ENCODE measurements at places on chromosomes 3 and 15.

DNA sequence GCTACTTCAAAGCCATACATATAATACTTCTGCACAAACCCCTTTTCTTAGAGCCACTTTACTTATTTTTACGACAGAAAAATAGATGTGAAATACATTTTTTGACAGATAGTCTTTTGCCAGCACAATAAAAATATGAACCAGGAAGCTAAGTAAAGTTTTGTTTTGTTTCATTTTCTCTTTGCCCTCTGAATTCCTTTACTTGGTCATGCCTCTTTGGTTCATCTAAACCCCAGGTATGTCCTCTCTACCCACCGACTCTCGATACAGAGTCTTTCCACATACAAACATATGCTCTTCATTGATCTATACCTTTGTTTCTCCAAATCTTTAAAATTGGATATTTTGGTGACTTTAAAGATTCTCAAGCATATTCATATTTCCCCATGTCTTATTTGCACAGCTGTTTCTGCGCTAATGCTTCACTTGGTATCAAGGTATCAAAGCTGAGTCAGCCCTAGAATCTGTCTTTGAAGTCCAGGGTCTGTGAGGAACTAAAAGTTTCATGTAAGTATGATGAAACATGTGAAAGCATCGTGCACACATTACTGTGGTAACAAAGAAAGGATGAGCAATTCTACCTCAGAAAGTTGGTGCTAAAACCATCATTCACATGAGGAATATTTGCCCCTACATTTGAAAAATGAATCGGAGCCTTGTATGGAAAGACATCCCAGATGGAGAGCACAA is 845.4 kb downstream of the NAALADL2 start:
- no peak for DNase-seq

- DNase-seq, result no peak
Observed at GRCh38 chr15:87871258-87871681, 385.3 kb downstream of the NTRK3 start.

DNA sequence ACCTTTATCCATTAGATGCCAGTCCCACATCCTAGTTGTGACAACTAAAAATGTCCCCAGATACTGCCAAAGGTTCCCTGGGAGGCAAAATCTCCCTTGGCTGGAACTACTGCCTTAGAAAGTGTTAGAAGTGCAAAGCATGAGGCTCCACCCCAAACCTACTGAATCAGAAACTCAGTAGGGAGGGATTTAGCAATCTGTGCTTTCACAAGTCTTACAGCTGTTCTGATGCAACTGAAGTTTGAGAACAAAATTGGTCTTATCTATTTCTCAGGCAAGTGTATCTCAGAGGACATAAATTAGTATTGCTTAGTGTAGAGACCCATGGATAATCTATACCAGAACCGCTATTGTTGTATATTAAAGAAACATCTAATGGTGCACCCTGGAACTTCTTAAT is 70.2 kb downstream of the CLDN1 start:
- DNase-seq, result no peak

DNA sequence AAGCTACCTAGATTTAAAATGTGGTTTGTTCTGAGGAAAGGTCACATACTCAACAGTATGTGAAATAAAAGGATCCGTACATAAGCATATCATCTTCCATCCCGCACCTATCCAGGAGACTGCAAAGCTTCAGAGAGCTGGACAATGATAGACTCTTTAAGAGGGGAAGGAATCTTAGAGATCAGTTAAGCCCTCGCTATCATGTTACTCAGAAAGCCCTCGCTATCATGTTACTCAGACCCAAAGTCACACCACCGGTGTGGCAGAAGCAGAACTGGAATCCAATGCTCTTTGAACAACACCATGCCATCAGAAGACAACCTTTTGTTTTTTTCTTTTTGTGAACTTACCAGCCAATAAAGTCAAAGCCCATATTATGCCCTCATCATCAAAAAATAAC is 5.8 kb downstream of the ANO10 start:
- DNase-seq, result no peak

GRCh38 chr3:69012100-69012799 is 1.2 kb downstream of the EOGT start:
- no peak for DNase-seq

- no peak for DNase-seq
Observed at GRCh38 chr15:74122403-74123130, 7.8 kb upstream of the ISLR2 start.

- DNase-seq, result no peak
Observed at GRCh38 chr3:179454887-179455286, 3.6 kb upstream of the GNB4 start.

DNA sequence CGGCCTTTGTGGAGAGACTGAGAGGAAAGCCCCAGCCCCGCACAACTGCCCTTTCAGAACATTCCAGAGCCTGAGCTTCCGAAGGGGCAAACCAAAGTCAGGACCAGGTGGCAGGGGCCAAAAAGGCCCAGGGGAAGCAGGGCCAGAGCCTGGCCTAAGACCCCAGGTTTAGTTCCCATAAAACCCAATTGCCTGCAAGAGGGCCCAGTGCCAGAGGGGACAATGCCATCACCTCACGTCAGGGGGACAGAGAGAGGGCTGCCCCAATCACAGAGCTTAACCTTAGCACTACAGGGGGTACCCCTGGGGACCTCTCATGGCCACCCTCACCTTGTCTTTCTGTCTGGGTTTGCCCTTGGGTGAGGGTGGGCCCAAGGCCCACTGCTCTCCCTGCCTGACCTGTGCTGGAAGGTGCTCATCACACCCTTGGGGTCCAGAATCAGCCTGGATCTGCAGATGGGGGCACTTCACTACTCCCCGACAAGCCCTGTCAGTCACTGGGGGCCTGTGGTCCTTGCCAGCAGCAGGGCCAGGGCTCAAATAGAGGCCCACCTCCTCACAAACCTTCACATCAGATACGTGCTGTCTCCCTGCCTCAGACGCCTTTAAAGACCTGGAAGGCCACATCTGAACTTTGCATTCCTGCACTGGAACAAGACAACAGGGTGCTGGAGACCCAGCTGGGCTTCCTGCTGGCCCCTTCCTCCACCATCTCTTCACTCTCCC is 3.8 kb downstream of the CALML4 start:
- no peak for DNase-seq

GRCh38 chr3:56997675-56998074 is 62.8 kb upstream of the SPATA12 start:
- no peak for DNase-seq

DNA sequence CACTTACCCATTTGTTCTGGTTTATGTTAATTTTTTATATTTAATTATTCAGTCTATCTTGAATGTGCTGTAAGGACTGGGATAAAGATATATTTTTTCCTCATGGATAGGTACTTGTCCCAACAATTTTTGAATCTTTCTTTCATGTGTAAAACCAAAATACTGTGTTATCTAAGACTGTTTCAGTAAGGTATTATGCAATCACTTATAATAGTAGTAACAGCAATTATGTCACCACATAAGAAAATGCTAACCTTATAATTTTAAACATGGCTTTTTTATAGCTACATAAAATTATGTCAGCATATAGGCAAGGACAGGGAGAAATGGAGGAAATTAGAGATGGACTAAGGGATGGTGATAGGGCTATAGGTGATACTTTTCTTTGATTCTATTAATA is 2.9 kb upstream of the CTDSPL start:
- DNase-seq, result no peak

GRCh38 chr3:39147711-39148434 is 5.5 kb downstream of the CSRNP1 start:
- DNase-seq, result no peak

DNA sequence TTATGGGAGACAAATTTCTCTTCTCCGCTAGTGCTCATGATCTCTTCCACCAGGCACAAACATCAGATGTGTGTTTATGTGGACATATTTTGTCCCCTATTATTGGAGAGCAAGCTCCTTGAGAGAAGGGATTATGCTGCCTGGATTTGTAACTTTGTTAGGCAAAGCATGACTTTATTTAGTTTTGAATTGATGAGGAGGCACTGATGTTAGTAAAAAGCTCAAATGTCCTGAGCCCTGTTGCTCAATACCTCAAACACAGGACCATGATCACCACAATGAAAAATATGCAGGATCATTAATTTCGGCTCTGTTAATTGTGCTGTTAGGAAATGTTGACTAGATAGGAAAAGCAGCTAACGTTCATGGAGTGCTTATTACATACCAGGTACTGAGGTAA is 29.1 kb downstream of the SCG5 start:
- DNase-seq, result no peak

- DNase-seq, result no peak
Observed at GRCh38 chr15:72198356-72199204, 993 bp upstream of the GRAMD2A start.

GRCh38 chr3:132509096-132509495 is 88.0 kb upstream of the ACKR4 start:
- no peak for DNase-seq

- DNase-seq, result no peak
Observed at GRCh38 chr15:27871078-27871901, 227.8 kb downstream of the OCA2 start.

- DNase-seq, result no peak
Observed at GRCh38 chr15:58962662-58963565, 24.5 kb upstream of the RNF111 start.

GRCh38 chr15:29143909-29144635 is 125.5 kb downstream of the NSMCE3 start:
- DNase-seq, result no peak

GRCh38 chr3:46931631-46932331 is 44.8 kb downstream of the CCDC12 start:
- DNase-seq, result no peak

- DNase-seq, result no peak
Observed at GRCh38 chr3:190586631-190587011, 72.7 kb downstream of the IL1RAP start.

GRCh38 chr3:47705391-47705790 is 76.3 kb downstream of the SMARCC1 start:
- no peak for DNase-seq

- DNase-seq, result no peak
Observed at GRCh38 chr15:35329521-35329961, 216.4 kb downstream of the DPH6 start.

- no peak for DNase-seq
Observed at GRCh38 chr15:81108427-81108826, 25.6 kb upstream of the CFAP161 start.

DNA sequence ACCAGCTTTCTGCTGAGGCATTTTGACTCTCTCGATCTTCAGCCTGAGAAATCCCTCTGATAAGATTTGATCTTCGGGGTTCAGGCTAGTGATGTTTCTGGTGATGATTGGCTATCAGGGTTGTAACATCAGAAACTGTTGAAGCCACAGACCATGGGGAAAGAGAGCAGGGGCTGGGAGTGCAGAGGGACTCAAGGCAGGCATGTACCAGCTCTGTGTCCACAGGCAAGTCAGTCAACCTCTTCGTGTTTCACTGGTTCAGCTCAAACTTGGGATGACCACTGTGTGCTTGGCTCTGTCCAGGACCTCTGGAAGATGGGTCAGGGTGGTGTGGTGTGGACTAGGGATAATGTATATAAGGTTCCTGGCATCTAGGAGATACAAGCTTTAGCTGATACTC is 116.5 kb downstream of the EEFSEC start:
- DNase-seq, result no peak

- DNase-seq, result no peak
Observed at GRCh38 chr3:40999682-41000081, 199.6 kb upstream of the CTNNB1 start.

DNA sequence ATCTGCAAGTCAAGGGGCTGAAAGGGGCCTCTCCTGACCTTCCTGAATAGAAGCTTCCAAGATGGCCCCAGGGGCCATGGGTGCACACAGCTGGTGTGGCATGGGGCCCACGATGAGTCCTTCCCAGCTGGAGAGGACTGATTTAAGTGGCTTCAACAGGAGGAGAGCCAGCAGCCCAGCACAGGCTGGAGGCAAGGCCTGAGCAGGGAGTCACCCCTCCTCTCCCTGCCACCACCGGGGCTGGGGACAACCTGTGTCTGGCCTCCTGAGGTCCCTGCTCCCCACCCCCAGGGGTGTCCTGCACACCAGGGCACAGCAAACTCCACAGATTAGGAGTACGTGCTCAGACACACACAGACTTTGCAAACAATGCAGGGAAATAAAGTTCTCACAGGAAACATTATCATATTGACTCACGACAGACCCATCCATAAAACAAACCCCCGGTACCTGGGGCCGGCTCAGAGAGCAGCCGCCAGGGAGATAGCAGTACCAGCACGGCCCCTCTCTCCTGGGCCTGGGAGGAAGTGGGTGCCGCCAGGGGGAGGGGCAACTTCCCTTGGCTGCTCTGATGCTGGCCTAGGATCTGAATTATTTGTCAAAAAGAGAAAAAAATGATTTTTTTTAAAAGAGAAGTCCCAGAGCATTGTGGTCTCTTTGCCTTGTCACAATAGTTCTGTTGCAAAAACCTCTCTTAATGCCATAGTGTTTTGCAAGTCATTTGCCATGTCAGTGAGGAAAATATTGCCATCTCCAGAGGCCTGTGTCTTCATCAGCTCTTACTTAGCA is 21.9 kb upstream of the TSEN2 start:
- no peak for DNase-seq

DNA sequence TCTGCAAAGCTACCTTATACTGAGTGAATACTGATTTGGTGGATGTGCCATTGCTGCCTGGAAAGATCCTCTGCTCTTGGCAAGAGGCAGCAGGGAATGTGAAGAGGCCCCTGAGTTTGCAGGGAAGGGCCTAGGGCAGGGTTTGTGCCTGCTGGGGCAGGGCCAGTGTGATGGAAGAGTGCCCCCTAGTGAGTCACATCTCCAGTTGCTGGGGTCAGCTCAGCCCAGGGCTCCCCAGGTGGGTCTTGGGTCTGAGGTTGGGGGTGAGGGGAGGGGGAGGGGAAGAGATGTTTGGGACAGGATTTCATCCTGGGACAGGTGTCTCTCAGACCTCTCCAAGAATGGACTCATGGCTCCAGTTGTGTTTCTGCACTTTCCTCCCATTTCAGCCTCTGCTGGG is 4.1 kb upstream of the AMOTL2 start:
- DNase-seq, result no peak

DNA sequence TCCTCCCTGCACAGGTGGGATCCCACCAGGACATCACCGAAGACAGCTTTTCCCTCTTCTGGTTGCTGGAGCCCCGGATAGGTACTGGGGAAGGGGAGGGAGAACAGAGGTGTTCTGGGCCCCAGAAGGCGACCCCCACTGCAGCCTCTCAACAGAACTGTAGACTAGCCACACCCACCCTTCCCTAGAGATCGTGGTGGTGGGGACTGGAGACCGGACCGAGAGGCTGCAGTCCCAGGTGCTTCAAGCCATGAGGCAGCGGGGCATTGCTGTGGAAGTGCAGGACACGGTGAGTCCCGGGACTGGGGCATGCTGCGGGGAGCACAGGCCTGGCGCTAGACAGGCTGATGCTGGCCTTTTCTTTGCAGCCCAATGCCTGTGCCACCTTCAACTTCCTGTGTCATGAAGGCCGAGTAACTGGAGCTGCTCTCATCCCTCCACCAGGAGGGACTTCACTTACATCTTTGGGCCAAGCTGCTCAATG is 809 bp downstream of the NDUFAF3 start:
- no peak for DNase-seq

DNA sequence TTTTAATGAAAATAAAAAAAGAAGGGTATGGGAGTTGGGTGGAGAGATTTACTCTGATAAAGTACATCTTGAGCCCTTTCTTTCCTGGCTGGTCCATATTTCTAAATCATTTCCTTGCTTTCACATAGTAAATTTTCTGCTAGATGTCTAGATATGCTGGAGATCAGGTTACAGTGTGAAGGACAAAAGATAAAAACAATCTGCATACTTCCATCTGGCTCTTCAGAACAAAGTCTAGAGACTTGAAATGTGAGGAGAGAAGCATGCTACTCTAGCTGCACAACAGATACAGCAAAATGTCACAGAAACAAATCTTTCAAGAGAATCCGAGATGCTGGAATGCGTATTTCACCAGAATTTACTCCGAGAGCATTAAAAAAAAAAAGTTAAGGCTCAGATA is 42.2 kb downstream of the FOXP1 start:
- DNase-seq, result no peak

- no peak for DNase-seq
Observed at GRCh38 chr3:125073390-125073905, 17.7 kb upstream of the HEG1 start.
